ENCODE measurements at places on chromosomes 16 and 17.

DNA sequence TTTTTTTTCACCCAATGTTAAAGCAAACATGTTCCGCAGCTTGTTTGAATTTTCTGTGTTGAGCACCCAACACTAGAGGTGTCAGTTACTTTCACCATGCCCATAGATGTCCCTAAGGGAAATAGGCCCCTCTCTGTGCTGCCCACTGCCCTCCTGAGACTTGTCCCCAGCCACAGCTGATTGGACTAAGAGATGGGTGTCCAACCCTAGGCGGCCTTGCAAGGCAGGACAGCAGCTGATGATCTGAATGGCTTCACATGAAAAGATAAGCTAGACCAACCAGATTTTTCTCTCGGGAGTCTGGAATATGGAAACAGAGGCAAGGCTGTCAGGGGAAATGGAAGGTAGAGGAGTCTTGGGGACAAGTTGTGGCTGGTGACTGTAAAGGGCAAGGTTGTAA, 6.1 kb upstream of the CALB2 start:
- DNase-seq, result no peak

DNA sequence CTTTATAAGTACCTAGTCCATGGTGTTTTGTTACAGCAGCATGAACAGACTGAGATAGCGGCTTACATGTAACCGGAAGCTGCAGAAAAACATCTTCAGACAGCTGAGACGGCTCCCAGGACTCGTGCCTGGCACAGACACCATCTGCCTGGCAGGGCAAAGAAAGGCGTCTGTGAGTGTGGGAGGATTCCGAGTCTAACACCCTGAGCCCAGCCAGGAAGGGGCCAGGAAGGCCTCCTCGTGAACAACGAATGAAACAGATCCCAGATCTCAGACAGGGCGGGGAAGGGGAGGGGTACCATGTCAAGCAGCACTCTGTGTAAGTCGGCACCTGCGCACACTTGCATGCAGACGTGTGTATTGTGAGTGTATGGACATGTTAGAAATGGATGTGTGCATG, 4.4 kb upstream of the CSNK1D start:
- DNase-seq, result no peak

DNA sequence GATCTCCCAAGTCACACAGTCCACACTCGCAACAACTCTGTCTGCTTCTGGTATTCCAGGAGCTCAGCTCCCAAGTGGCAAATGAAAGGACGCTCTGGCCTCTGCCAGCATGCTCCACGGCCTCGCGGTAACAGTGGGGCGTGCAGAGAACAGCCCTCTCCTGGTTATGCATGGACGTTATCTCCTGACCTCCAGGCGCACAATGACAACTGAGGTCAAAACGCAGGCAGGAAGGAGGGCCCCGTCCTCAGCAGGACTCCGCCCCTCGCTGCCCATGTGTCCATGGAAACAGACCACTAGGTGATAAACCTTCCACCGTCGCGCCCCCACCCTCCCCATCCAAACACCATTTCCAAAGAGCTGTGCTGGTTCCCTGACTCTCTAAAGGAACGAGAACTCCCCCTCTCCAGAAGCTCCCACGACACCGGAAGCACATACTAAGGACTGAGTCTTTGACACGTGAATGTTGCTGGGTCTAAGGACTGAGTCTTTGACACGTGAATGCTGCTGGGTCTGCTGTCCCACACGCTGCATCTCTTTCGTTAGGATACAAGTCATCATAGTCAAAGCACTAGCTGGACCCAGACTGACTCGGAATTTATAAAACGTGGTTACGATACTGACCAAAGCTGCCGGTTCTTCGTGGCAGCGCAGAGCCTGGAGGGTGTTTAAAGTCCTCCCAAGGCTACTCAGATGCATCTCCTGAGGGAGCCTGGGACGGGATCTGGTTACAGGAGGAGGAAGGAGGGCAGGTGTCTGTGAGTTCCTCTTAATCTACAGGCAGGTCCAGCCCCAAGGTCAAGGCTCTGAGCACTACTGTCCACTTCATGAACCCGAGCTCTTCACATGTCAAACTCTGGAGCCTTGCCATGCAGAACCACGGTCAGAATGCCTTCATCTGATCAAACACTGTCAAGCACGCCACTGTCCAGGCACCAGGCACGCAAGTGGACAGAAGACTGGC, 43.9 kb downstream of the KLHDC4 start:
- no peak for DNase-seq

DNA sequence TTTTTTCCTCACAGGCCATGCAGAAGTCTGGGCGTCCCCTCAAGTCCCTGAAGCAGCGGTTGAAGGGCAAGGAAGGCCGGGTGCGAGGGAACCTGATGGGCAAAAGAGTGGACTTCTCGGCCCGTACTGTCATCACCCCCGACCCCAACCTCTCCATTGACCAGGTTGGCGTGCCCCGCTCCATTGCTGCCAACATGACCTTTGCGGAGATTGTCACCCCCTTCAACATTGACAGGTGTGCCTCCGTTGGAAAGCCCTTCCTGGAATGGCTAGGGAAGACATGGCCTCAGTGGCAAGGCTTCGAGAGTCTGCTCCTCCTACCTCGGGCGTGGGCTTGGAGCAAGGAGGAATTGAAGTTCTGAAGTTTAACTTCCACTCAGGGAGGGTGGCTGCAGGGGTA, 13.5 kb downstream of the POLR2A start:
- no peak for DNase-seq

GRCh38 chr17:39980351-39981206, at the start of gene PSMD3:
TSS of gene PSMD3 (plus strand) at chr17:39980807. CDS start at chr17:39980971, 164 bp downstream.
- DNase-seq, result peak; percentile 100

DNA sequence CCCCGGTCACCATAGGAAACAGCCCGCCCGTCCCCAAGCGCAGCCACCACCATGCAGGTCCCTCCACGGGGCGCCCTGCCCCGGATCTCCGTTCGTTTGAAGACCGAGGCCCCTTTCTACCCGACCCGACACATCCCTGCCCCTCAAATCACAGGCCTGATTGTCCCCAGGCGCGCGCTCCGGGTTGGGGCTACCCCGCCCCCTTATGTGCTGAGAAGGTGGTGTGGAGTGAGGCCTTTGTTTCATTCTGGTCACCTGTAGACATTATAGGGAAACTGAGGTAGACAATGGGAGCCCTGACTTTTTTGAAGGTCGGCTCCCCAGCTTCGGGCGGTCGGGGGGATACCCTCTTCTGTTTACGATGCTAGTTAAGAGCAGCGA, 763 bp upstream of the ACTG1 start:
- no peak for DNase-seq

DNA sequence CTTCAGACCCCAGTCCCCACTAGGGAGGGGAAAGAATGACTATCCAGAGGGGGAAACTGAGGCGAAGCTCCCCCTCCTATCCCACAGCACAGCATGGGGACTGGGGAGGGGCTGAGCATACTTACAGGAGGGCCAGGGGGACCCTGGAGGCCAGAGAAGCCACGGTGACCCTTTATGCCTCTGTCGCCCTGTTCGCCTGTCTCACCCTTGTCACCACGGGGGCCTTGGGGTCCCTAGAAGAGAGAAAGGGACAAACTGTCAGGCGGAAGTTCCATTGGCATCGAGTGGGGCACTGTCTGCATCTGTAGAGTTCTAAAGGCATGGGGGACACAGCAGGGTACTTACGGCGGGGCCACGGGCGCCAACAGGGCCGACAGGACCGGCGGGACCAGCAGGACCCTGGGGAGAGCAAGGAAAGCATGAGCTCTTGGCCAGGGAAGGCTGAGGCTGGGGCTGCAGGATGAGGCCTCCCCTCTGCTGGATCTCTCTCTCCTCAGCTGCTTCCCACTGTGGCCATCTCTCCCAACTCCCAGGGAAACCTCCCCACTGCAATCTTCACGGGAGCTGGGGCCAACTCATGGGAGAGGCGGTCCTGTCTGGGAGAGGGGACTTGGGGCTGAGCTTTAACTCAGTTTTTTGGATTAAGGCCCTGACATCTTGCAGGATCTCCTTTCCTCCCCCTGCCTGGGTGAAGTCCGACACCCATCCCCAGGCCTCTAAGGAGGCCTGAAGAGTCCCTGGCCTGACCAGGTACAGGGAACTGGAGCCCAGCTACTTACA, 13.5 kb downstream of the COL1A1 start:
- DNase-seq, result peak; percentile 85

DNA sequence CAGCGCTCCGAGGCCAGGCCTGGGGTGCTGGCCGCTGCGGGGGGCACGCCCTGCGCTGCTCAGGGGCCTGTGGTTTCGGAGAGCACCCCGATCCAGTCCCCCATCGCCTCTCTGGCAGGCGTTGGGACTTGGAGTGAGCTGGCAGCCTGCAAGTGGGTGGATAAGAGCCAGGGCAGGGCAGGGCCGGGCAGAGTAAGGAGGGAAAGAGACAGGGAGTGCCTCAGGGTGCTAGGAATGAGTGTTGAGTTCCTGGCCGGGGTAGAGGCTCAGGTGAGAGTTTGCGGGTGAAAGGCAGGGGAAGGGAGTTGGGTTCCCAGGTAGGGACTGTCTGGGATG, 1.3 kb downstream of the CDH13 start:
- peak; percentile 35 for DNase-seq

DNA sequence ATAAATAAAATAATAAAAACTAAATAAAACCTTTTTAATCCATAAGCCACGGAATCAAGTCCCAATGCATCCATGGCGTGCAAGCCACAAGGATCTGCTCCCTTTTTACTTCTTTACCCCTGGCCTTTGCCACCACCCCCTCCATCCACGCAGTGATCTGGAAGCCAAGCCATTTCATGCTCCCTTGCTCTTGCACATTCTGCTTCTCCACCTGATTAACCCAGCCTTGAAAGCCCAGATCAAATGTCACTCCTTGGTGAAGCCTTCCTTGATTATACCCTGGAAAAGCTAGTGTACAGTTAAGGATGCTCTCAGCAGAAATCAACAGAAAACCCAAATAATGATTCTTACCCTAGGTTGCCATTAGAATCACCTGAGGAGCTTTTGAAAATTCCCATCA, 9.9 kb downstream of the LRRC3C start:
- no peak for DNase-seq
